ENCODE measurements at places on chromosomes 4 and X.

GRCh38 chr4:148203056-148203898 is 238.9 kb downstream of the NR3C2 start:
- no peak for DNase-seq

- DNase-seq = no peak
Measured at GRCh38 chr4:150818661-150819060, 196.4 kb downstream of the LRBA start.

DNA sequence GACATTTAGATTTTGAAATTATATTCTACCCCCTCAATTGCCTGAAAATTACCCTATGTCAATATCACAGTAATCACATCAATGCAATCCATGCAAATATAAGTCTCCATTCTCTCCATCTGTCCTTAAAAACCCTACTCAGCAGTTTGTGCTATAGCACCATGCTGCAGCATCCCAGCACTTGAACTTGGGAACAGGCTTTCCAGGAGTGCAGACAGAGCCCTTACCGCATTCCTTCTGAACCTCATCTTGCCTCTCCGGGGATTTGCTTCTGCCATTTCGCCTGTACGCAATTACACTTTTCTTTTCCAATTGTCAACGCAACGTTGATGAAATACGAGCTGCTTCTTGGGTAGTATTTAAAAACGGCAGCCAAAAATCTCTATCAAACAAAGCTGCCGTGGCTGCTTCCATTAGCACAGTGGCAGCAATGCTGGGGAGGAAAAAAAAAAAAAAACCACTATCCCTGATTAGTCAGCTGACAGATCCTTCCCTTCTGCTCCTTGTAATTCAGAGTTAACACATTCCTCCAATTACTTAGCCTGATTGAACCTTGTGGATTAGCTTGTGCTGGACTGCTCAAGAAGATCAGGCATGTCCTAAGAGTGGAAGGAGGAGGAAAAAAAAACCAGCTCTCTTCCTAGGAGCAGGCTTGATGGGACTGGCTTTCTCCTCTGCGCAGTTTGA is 65.6 kb downstream of the MCF2 start:
- no peak for DNase-seq

DNA sequence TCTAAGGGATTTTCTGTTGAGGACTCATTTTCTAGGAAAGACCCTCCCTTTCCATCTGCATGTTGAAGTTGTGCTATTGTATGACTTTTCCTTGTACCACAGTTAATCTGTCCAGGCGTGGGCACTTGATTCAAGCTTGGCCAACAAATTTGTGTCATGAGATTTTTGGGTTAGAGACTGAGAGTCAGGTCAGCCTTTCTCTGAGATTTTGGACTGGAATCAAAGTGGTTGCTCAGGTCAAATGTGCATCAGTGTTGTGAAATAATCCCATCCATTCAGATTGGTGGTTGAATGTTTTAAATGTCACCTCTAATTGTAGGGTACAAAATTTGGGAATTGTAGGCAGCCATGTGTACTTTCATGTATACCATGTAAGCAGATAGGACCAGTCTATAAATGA is 545.2 kb upstream of the IGFBP7 start:
- DNase-seq = no peak

- no peak for DNase-seq
Measured at GRCh38 chr4:96009427-96010119, 169.7 kb downstream of the PDHA2 start.

- no peak for DNase-seq
Measured at GRCh38 chr4:96103086-96103485, 263.2 kb downstream of the PDHA2 start.

- DNase-seq = no peak
Measured at GRCh38 chrX:152806035-152806434, 24.5 kb downstream of the CETN2 start.

DNA sequence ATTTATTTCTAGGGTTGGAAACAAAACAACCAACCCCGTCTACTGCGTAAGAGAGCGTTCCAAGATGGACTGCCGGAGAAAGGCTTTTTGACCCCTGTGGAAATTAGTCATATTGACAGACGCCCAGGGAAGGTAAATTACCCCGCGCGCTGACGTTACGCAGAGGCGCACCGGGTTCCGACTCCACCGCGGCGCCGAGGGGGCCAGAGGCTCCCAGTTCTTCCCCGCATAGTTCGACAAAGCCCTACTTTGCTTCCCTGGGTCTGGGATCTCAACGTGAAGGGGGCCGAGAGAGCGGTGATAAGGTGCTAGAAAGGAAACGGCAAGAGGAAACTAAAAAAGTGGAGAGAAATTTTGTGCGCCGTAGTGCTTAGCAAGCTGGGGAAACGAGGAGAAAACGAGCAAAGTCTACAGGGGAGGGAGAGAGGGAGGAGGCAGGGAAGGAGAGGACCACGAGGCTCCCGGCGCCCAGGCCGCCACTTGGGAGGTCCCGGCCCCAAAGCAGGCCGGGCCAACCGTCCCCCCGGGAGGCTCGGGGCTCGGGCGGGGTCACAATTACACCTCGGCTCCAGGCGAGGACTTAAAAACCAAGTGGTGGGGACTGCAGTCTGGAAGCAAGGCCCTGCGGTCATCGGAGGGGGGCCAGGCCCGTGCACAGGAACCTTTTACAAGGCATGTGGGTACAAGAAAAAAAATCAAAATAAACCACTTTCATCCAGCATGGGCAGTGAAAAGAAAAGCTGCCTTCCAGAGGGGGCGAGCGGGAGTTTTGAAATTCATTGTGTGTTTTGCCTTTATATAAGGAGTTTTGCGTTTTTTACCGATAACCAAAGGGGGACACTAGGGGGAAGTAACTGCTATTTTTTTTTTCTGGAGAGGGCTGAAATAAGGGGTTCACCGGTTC is 13.2 kb downstream of the HAND2 start:
- no peak for DNase-seq

DNA sequence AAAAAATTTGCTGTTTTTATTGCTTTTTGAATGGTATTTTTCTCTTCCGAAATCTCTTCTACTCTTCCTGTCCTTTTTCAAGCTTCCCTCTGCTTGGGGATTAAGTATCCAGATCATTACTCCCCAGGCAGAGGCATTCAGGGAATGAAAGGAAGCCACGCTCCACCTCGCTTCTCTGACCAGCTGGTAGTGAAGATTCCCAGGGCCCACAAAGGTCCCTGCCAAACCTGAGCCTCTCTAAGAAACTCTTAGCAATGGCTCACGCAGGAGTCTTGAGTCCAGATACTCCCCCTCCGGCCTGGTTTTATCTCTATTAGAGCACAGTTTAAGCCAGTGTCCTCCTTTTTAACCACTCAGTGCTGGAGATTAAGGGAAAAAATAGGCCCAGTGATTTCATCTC is 51.4 kb upstream of the SOD3 start:
- no peak for DNase-seq
